ENCODE measurements at places on chromosomes 6 and 20.
A peak's percentile ranks its signal among the peaks of the same experiment; 100 is the strongest.

DNA sequence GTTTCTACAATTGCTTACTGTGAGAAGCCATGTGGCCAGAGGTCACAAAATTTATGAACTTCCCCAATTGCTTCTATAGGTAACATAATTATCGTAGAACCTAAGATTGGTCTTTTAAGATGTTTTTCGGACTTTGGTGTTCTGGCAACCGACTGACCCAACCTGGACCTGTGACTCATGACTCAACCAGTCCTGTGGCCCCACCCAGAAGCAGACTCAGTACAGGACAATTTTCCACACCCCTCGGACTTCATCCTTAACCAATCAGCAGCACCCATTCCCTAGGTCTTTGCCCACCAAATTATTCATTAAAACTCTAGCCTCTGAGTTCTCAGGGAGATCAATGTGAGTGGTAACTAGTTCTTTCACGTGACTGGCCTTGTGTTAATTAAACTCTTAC lies 26.4 kb upstream of the AKAP12 start:
- no peak for DNase-seq

GRCh38 chr20:2403291-2404052 lies 22.8 kb downstream of the TGM6 start:
- DNase-seq: no peak

- DNase-seq: no peak
Observed at GRCh38 chr20:20089018-20089417, 36.7 kb downstream of the CFAP61 start.

DNA sequence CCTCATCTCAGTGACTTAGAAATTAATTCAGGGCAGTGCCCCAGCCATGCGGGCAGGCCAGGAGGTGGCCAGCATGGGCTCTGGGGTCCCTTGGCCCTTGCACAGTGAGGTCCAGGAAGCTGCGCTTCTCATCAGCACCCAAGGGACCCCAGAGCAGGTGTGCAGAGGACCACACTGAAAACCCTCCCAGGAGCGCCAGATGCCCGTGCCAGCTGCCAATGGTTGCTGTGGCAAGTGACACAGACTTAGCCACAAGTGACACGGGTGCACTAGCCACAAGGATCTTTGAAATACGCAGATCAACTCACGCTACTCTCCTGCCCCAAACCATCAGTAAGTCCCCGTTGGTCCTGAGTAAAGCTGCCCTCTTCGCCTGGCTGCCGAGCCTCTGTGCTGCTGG lies 88.1 kb downstream of the ERMARD start:
- peak; percentile 7 for DNase-seq

DNA sequence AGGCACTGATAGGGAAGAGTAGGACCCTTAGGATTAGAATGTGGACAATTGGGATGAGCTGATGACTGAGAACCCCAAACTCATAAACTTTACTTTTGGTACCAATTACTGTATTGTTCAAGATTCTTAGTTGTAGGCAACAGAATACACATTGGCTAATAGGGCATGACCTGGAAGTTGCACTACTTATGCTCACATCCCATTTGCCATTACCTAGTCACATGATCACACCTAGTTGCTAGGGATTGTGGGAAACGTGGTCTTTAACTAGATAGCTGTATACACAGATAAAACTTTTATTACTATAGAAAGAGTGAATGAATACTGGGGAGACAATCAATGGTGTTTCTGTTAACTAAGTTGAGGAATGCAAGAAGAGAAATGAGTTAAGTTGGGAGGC lies 113.4 kb upstream of the AKIRIN2 start:
- no peak for DNase-seq

- no peak for DNase-seq
Observed at GRCh38 chr6:34525431-34526175, 30.5 kb downstream of the SPDEF start.

- DNase-seq: no peak
Observed at GRCh38 chr6:89430201-89430962, 2.6 kb upstream of the ANKRD6 start.

DNA sequence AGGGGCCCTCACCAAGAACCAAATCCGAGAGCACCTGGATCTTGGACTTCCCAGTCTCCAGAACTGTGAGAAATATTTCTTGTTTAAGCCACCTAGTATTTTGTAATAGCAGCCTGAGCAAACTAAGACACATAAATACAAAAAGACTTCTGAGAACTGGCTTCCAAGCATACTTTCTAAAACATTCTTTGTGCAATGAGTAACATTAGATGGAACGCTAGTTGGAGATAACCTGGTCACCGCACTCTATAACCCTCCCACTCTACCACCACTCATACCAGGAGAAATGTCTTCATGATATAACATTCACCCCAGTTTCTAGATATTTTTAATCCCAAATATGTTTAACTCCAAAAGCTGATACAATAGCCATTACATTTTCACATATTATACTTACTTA lies 169.5 kb upstream of the THEMIS start:
- DNase-seq: no peak

DNA sequence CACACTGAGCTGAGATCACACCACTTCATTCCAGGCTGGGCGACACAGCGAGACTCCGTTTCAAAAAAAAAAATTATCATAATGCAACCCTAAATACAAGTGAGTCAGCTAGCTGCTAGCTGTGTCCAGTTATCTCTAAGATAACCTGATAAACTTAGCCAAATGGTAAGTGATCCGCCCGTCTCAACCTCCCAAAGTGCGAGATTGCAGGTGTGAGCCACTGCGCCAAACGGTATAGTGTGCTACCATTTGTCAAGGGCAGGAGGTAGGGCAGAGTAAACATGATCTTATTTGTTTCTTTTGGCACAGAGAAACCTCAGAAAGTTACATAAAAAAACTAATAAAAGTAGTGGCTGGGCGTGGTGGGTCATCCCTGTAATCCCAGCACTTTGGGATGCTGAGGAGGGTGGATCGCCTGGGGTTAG lies 4.7 kb upstream of the C6orf132 start:
- DNase-seq: no peak

DNA sequence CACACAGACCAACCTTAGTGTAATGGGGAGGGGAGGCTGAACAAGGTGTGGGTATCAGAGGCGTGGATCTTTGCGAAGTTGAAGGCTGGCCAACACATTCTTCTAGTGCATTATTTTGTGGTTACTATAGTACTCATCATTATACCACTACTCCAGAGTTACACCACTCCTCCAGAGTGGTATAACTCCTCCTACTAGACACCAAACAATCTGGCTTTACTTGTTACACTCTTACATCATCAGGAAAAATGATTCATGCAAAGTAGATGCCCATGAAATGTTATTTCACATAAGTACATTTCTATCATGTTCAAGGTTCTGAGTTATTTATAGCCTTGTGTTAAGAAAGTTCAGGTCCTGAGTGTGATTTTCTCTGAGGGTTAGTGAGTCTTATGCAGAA lies 443.1 kb upstream of the OPRM1 start:
- no peak for DNase-seq

DNA sequence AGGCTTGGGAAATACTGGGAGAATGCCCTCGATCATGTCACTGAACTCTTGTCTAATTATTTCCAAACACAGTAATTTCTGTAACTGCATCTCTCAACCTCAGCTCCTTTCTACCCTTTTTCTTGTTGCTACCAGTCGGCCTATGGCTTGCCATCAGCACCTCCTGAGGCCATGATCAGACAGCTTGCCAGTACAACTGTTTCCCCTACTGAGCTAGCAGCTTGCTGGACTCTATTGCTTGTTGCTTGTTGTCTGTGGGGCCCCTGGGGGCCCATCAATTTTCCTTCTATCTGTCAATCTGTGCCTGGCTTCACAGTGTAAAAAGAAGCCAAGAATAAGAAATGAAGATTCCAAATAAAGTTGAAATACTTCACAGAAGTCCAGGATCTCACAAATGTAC lies 123.9 kb downstream of the OPN5 start:
- no peak for DNase-seq

DNA sequence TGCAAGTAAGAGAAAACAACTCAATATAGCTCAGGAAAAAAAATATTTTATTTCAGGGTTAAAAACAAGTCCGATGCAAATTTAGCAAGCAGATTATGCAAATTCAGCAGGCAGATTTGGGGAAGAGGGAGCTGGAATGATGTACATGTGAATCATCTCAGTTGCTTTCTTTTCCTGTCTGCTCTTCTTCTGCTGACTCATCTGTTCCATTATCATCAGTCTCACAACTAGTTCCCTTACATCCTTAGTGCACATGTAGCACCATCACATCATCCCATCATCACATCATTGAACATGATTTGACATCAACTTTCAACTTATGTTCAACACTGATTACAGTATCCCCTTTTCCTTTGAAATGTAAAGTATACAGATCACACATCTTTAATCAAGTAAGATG lies 11.5 kb upstream of the DEFB113 start:
- no peak for DNase-seq

DNA sequence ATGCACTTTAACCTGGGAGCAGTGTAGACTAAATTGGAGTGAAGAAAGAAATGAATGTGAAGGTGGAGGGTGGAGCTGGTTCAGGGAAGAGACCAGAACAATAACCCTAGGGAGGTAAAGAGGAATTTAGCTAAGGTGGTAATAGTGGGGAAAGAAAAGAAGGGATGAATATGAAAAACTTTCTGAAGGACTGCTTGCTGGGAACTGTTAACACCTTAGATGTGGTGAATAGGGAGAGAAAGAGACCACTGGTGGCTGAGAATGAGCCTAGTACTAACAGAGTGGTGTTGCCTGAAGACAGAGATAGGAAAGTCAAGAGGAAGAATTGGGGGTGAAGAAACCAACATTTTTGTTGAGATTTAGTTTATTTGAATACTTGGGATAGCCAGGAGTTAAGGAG lies 78.4 kb upstream of the HS3ST5 start:
- DNase-seq: no peak

- no peak for DNase-seq
Observed at GRCh38 chr6:150632785-150633485, 33.2 kb downstream of the PLEKHG1 start.

DNA sequence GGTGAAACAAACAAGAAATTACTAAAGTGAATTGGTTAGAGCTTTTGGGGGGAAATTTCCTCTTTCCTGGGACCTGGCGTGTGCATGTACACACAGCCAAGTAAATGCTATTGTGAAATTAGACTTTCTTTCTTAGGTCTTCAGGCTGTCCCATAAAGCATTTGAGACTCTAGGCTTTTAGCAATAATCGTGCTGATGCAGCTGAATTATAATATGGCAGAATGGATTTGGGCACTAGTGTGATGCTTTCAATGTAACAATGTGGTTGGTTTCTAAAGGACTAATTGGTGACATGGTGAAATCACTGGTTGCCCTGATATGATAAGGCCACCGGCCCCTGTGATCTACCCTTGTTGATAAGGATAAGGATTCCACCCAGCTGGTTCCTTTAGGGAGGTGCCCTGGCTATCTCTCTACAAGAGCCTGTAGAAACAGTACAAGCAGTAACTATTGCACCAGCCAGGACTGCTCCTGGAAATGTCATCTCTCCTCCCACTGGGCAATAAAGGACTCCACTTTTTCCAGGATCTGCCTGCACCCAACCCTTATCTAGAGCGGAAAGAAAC lies 164.1 kb downstream of the TFAP2A start:
- no peak for DNase-seq

GRCh38 chr6:11929241-11929835 lies 82.8 kb upstream of the HIVEP1 start:
- DNase-seq: no peak

- peak; percentile 58 for DNase-seq
Observed at GRCh38 chr6:167968091-167968490, 29.4 kb upstream of the KIF25 start.

DNA sequence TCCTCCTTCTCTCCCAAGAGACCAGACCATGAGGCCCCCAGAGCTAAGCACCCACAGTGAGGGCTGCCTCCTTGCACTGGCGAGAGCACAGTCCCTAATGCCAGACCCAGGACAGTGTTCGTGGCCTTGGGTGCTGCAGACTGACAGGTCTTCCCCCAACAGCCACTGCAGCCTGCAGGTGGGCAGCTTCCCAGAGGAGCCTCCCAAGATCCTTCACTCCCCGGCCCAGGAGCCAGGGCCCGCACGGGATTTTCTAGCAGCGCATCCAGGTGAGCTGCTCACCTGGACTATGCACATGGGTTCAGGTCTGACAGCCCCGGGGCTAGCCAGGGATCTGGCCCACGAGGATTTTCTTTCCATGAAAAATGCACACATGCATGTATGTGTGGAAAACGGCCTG lies 41.7 kb downstream of the SUMO4 start:
- no peak for DNase-seq

- DNase-seq: peak; percentile 66
Observed at GRCh38 chr6:85449388-85449817, 480 bp upstream of the NT5E start.

DNA sequence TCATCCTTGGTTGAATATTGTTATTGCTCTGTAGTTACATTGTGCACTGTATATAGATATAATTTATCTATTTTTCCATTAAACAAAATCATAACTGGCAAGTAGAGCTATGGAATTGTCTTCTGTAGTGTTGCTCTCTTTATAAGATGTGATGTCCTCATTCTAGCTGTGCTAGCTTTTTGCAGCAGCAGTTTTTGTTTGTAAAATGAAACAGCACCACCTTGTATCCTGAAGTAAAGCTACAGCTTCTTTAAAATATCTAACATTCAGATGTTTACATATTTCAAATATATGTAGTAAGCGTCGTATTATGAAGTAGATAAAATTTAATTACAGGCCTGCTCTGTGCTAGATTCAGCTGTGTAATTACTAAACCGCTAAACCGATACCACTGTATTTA lies 328.8 kb upstream of the MANEA start:
- no peak for DNase-seq

- no peak for DNase-seq
Observed at GRCh38 chr20:17747431-17747846, 47.7 kb downstream of the BANF2 start.

GRCh38 chr6:63862486-63863198 lies 227.0 kb downstream of the PHF3 start:
- DNase-seq: no peak

- DNase-seq: no peak
Observed at GRCh38 chr6:84653027-84653551, 111.3 kb downstream of the TBX18 start.

GRCh38 chr6:159487636-159488035 lies 205.4 kb downstream of the SOD2 start:
- DNase-seq: no peak

DNA sequence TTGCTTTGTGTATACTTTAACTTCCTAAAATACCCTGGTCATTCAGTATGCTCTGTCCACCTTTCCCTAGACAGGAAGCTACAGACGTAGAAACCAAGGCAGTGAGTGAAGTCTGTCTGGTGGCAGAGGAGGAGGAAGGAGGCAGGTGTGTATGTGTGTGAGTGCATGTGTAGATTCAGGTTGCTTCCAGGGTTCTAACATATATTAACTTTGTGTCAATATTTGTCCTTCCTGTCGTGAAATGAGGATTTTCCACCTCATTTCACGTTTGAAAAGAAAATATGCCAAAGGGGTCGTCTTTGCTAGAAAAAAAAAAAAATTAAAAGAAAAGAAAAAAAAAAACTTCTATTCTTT lies 411.5 kb downstream of the PKHD1 start:
- no peak for DNase-seq

GRCh38 chr6:113818578-113818977 lies 38.6 kb upstream of the MARCKS start:
- DNase-seq: no peak

GRCh38 chr6:43810965-43811732 lies 41.1 kb downstream of the VEGFA start:
- no peak for DNase-seq

- DNase-seq: no peak
Observed at GRCh38 chr6:15674690-15675386, 12.0 kb upstream of the DTNBP1 start.
